Mesendoderm (in vitro differentiated cells): ENCODE measurements at places on chromosomes 1 and 21.
A peak's percentile ranks its signal among the peaks of the same experiment; 100 is the strongest.

- no peak for DNase-seq
These were observed 7.3 kb downstream of the FCRLB start for GRCh38 chr1:161728376-161729226.

DNA sequence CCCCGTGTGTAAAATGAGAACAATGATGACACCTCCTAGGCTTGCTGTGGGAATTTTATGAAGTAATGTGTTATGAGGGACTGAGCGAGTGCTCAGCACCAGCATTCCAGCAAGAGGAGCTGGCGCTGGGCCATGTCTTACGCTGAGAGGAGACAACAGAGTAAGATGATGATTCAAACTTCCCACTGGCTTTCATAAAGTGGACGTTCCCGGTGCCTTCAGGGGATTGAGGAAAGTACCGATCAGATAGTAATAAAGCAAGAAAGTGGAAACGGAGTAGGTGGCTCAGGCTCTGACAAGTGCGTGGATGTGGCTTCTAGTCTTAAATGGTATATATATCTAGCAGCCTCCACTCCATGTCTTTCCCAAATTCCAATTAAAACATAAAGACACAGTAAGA is 23.8 kb downstream of the EPHA10 start:
- DNase-seq: no peak

DNA sequence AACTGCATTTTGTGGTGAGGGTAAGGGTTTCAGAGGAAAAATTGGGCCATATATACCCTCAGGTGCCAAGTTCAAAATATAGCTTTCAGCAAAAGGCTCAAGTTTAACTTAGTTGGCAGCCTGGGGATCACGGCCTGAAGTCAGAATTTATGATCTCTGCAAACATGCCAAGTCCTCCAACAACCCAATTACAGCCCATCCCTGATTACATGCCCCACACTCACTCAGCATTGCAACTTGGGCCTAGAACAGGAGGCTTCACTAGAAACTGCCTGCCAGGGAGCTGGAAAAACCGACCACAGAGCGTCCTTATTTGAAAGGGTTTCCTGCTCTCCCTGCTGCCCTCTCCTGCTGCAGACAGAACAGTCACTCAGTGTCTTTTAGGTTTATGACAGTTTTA is 12.4 kb downstream of the FYB2 start:
- DNase-seq: peak; percentile 31

DNA sequence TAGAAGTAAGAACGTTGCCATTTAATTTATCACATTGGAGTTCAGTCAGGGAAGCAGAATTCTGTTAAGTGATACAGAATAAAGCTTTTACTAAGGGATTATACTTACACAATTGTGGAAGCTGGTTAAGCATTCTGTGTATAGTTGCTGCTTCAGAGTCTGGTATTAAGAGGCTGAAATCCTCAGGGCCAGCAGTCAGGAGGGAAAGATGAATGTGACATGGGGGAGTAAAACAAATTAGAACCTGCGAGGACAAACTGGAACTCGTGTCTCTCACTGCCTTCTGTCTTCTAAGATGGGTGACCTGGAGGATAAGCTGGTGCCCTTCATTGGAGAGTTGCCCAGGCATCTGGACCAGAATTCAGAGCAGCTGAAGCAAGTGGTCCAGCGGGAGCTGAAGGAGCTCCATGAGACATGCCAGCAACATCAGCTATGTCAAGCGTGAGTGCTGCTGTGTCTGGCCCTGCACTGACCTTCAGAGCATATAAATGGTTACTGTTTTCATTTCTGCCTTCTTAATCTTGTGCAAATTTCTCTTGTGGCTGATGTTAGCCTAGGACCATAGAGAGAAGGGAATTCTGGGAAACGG is 23.0 kb downstream of the MARK1 start:
- no peak for DNase-seq

- no peak for DNase-seq
These were observed 137.3 kb downstream of the PGBD5 start for GRCh38 chr1:230288641-230289349.

DNA sequence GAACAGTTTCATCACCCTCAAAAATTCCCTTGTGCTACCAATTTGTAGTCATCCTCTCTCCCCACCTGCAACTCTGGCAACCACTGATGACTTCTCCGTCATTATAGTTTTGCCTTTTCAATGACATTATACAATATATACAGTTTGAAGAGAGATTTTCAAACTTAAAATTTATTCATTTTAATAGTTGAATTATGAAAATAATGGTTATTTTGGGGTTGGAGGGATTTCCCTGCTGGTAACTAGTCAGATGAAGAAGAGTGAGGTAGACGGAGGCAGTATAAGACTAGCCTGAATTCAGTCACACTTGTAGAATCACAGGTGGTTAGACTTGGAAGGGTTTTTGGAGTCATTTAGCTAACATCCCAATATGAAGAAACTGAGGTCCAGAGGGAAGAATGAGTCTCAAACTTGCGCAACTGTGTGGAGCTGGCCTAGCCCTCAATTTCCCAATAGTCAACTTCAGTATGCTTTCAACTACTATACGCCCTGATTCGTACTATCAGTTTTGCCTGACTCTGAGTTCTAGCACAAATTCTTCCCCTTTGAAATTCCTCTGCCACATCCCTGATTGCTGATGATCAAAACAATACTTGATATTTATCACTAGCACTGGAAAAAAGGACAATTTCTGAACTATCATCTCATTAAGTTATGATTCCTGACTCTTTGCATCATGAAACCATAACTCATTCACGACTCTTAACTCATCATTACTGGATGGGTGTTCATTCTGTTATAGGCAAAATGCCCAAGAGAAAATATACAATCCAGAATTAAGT is 54.2 kb downstream of the VANGL2 start:
- DNase-seq: no peak

DNA sequence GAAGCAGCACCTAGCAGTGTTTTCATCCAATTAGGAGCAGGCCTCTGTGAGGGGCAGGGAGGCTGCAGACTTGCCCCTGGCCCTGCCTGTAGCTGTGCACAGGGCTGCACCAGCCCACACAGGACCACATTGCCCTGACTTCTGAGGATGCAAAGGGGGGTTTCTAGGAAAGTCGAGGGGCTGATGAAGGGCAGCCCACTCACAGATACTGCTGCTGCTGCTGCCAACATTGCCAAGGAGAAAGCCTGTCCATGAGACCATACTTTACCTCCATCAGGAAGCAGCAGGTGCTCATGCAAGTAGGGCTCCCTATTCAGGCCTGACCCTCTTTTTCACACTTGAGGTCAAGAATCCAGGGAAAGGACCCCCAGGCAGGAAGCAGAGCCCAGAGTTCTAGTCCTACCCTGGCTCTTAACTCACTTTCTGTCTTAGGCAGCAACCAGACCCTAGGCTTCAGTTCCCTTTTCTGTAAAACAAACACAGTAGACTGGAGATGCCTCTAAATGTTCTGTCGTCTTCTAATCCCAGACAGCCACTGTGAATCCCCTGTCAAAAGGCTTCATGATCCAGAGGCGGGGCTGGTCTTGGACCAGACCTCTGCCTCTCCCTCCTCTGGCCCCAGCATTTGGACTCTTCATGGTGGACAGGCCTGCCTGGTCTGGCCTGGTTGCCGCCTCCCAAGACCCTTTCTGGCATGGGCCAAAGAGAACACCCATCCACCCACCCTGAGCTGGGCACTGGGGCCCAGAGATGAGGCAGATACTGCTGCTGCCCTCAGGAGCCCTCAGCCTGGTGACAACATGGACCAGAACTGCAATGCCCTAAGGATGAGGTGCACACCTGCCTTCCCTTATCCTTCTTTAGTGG is 120.2 kb downstream of the GLIS1 start:
- DNase-seq: no peak

- DNase-seq: no peak
These were observed 127.0 kb downstream of the LTN1 start for GRCh38 chr21:28865488-28866186.

DNA sequence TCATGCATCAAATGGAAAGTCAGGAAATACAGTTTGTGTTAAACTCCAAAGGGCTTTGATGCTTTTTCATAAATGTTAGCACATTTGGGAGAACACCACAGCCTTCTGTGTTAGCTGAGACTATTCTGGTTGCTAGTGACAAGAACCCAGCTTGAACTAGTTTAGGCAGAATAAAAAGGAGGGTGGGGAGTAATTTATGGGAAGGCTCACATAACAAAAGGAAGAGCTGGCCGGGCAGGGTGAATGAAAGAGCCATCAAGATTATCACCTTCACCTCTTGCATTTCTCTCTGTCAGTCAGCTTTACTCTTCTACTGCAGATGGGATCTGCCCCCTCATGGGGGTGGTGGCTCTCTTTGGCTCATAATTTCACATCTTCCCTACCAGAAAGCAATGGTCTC is 75.4 kb upstream of the VTCN1 start:
- no peak for DNase-seq

DNA sequence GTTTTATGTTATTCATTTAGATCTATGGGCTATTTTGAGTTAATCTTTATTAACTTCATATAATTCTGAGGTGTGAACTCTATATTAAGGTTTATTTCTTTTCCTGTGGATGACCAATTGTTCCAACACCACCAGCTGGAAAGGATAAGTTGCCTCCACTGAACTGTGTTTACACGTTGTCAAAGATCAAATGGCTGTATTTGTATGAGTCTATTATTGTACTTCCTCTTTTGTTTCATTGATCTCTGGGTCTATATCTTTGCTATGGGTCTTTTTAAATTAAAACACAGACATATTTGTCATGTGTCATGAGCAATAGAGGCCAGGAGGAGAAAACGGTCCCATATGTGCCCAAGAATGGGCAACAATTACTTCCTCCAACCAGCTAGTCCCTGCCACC is 5.2 kb upstream of the MAB21L3 start:
- DNase-seq: no peak

DNA sequence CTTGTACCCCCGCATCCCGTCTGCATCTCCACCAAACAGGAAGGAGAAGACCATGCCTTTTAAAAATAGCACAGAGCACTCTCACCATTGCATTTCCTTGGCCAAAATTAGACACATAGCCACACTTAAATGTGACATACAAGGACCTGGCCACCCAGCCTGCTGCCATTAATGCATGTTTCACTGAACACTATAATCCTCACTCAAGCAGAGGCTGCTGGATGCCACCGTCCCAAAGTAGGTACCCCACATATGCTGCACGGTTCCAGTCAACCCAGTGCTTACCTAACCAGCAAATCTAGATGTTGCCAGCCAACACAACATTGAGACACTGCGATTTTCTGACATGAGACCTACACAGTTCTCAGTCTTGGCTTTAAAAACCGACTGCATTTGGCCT is 107.7 kb downstream of the ADSS2 start:
- no peak for DNase-seq

DNA sequence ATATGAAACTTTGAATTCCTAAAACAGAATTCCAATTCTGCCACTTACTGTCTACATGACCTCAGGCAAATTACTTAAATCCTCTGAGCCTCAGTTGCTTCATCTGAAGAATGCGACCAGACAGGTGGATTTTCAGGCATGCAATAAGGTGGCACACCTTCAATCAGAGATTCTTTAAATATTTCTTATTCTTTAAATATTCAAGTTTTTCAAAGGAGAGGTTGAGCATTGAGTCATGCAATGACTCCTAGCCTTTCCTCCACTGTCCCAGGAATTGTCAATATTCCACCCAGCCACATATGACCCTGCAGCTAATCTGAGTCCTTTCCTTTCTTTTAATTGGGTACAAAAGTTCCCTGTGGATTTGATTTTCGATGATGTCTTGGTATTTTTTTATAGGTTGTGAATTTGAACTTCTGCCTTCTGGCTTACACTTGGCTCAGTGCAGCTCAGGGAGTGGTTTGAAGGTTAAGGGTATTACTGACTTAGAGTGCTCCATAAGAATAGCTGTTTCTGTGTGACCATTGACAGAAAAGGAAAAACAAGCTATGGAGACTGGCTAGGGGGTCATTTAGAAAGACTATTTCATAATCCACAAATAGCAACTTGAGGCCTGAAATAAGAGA is 52.2 kb upstream of the PRDX6 start:
- peak; percentile 22 for DNase-seq

- DNase-seq: no peak
These were observed 171.7 kb downstream of the CRB1 start for GRCh38 chr1:197439708-197440280.

DNA sequence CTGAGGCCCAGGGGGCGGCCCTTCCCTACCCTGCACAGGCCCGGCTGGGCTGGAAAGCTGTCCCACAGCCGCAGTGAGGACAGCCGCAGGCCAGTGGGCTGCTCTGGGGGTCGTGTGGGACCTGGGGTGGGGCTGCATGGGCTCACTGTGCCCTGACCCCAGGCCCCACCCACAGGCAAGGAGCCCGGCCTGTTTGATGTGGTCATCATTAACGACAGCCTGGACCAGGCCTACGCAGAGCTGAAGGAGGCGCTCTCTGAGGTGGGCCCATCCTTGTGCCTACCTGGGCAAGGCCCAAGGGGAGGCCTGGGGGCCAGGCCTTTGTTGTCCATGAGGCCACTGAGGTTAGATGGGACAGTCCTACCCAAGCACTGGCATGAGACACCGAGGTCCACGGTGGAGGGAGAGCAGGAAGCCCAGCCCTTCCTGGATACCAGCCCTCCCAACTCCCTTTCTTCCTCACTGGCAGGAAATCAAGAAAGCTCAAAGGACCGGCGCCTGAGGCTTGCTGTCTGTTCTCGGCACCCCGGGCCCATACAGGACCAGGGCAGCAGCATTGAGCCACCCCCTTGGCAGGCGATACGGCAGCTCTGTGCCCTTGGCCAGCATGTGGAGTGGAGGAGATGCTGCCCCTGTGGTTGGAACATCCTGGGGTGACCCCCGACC is 1.4 kb upstream of the GJC2 start:
- no peak for DNase-seq

GRCh38 chr1:161834967-161835550 is 68.9 kb downstream of the ATF6 start:
- DNase-seq: no peak

DNA sequence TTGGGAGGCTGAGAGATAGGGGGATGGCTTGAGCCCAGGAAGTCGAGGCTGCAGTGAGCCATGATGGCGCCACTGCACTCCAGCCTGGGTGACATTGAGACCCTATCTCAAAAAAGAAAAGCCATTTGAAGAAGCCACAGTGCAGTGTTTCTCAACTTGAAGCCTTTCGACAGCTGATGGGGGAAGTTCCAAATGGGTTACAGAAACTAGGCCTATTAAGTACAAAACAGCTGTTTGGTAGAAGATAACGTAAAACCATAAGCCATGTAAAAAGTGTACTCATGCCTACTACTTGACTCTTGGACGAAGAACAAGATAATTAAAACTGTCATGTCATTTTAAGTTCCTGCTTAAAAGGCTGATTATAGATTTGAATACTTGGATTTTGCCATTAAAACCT is 16.6 kb downstream of the COPA start:
- no peak for DNase-seq
